ENCODE measurements at places on chromosomes 11 and 22. TPM values are rescaled to one million over a fixed set of nuclear protein-coding genes. Genes with fewer than 3 reads are reported as not detected.
A peak's percentile ranks its signal among the peaks of the same experiment; 100 is the strongest.

- no peak overlapping the region for H3K4me3 ChIP-seq
- no peaks in the 10 kb centered on the region for H3K27me3 ChIP-seq
- H3K36me3 ChIP-seq, result no peaks in the 10 kb centered on the region
- no peaks in the 10 kb centered on the region for H3K4me1 ChIP-seq
Observed at GRCh38 chr11:116167706-116168458, 604.9 kb downstream of the BUD13 start.

DNA sequence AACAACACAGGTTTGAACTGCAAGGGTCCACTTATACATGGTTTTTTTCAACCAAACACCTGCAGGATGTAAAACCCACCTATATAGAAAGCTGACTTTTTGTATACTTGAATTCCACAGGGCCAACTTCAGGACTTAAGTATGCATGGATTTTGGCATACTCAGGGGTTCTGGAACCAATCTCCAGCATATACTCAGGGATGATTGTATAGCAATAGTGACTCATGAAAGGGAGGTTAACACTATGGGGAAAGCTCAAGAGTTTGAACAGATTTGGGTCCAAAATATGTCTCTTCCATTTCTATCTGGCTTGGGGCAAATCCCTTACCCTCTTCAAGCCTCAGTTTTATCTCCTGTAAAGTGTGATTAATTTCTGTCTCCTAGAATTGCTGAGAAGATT lies 94.9 kb downstream of the MICAL2 start:
- no peak overlapping the region for H3K27ac ChIP-seq
- peaks cover 52% of the 10 kb centered on the region for H3K36me3 ChIP-seq
- no peak overlapping the region for H3K4me3 ChIP-seq
- H3K4me1 ChIP-seq, result peaks cover 10% of the 10 kb centered on the region

DNA sequence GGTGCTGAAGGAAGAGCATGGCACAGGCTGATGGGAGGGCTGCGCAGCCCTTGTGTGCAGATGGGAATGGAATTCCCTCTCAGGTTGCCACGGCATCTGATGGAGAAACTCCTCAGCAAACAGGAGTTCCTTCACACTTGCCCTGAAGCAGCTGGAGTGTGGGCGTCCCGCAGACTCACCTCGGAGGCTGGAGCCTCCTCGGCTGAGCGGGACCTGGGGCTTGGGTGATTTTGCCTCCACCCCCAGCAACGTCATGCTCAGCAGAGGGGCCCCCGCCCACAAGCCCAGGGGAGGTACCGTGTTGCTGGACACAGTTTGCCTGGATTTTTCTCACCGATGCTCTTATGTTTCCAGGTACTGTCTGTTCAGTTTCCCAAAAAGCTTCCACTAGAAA lies 63.4 kb downstream of the MYO7A start:
- H3K4me3 ChIP-seq, result no peak overlapping the region
- DNase-seq, result no peak
- peaks cover 2% of the 10 kb centered on the region for H3K4me1 ChIP-seq
- no peak overlapping the region for H3K27ac ChIP-seq

DNA sequence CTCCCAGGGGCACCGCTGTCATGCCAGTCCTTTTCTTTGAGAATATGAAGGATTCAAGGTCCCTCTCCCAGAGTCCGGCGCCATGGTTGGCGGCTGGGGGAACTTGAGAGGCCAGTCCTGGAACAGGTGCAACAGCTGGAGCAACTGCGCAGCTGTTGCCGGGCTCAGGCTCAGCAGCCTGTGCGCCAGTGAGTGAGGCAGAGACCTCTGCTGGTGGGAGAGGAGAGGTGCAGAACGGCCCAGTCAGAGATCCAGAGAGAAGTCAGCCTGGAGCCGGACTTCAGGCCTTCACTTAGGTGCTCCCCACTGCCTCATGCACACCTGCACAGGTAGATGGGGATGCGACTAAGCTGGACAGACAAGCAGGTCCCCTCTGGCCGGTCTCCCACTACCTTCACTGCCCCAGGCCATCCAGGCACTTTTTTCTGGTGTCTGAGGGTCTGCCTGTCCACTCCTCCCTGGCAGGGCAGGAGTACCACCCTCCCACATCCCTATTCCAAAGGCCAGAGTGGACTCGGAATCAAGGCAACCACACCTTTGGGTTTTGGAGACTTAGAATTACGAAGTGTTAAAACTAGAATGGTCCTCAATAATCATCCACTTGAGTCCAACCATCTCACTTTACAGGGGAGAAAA lies 4.6 kb downstream of the CHRDL2 start:
- H3K27ac ChIP-seq, result no peak overlapping the region
- H3K27me3 ChIP-seq, result peaks cover 6% of the 10 kb centered on the region
- DNase-seq, result peak; percentile 40
- no peak overlapping the region for H3K4me3 ChIP-seq
- H3K36me3 ChIP-seq, result no peaks in the 10 kb centered on the region

Gene OLFML1
- total RNA-seq, result not detected

- peaks cover 67% of the 10 kb centered on the region for H3K36me3 ChIP-seq
- peaks cover 17% of the 10 kb centered on the region for H3K4me1 ChIP-seq
Observed at GRCh38 chr11:68552542-68552941, 92.0 kb downstream of the PPP6R3 start.

DNA sequence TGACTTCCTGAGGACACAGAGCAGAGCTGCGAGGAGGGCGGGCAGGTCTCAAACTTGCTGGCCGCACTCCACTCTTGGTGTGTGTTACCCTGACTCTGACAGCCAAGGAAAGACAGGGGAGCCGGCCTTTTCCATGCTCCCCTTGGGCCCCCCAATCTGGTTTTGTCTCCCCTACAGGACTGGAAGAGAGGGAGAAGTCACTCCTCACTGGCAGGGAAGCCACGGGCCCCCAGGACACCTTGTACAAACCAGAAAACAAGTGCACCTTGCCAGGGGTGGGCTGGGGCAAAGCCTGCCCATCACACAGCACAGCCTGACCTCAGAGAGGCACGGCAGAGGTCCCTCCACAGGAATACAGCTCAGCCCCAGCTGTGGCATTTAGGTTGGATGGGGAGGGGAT lies 20.2 kb downstream of the CBX7 start:
- H3K4me1 ChIP-seq, result no peaks in the 10 kb centered on the region
- DNase-seq, result no peak
- H3K27ac ChIP-seq, result no peak overlapping the region
- H3K36me3 ChIP-seq, result peaks cover 5% of the 10 kb centered on the region

All from T-cell (primary cell).